Left ventricle myocardium superior (tissue), 1 donor: ENCODE measurements at places on chromosomes 5 and 9. TPM values are rescaled to one million over a fixed set of nuclear protein-coding genes. Genes with fewer than 3 reads are reported as not detected.

- DNase-seq = no peak
Observed at GRCh38 chr9:89878003-89878411, 273.2 kb downstream of the GADD45G start.

Gene SLC22A4
- total RNA-seq = 1.6 TPM

Gene PRLR
- 0.40 TPM for total RNA-seq

Gene DNAJC21
- 54.8 TPM for total RNA-seq

DNA sequence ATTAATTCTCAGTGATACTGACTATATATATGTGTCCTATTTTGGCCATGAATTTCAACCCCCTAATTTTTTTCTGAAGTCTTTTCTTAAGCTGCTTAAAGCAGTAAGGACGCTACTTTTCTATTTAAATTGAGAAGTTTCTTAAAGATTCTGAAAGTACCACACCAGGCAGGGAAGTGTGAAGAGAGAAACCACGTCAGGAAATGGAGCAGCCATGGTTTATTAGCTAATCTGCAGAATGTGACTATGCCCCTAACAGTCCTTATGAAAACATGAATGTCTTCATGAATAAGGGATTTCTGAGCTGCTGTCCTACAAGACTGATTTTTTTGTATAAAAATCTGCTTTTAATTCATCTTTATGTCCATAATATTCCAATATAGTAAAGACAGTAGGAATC is 1724.3 kb upstream of the C9orf72 start:
- no peak for DNase-seq
